ENCODE measurements at places on chromosomes 5 and 9.
A peak's percentile ranks its signal among the peaks of the same experiment; 100 is the strongest.

DNA sequence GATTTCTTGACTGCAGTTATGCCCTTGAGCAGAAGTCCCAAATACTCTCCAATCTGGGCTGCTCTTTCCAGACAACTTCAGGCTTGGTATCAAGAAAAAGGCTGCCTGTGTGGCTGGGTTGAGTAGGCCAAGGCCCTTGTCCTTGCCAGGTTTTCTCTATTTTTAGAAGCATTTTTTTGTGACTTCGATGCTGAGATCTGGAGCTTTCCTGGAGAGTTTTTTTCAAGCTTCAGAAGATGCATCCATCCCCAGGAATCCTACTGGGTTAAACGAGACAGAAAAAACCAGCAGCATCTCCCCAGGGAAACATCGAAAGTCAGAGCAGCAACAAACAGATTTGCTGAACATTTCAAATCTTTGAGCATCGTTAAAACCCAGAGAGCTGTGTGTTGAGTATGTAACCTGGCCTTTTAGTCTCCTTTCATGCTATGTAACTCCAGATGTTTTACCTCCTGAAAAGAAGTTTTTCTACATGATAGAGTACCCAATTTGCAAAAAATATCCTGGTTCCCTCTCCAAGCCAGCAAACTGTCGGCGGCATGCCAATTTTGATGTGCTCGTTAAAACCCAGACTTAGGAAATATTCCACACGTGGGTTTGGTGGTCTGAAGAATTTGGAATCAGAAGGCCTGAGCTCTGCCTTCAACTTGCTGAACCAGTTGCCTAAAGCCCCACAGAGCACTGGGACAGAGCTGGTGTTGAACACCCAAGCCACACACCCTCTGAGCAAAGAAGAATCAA, 98.1 kb upstream of the ALDH1B1 start:
- DNase-seq = no peak

GRCh38 chr5:98769210-98769958, 4.1 kb upstream of the RGMB start:
- peak; percentile 22 for DNase-seq

- DNase-seq = no peak
These were observed 69.4 kb downstream of the KLHL3 start for GRCh38 chr5:137666461-137666850.

- no peak for DNase-seq
These were observed 1891.7 kb upstream of the WWC1 start for GRCh38 chr5:166399781-166400180.

DNA sequence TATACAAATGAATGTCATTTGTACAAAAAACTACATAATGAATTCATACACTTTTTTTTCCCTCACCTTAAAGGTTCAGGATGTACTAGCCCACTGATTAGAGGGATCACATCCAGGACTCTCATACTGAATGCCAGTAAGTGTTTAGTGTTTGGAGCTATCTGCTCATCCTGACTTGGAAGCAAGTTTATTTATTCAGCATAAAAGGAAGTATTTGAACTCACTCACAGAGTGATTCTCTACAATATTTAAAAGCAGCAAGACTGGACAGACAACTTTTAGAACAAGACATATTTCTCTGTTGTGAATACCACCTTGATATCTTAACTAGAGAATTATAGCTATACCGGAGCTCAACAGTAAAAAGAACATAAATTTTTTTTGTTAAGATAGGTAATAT, 14.8 kb upstream of the IQGAP2 start:
- DNase-seq = no peak

DNA sequence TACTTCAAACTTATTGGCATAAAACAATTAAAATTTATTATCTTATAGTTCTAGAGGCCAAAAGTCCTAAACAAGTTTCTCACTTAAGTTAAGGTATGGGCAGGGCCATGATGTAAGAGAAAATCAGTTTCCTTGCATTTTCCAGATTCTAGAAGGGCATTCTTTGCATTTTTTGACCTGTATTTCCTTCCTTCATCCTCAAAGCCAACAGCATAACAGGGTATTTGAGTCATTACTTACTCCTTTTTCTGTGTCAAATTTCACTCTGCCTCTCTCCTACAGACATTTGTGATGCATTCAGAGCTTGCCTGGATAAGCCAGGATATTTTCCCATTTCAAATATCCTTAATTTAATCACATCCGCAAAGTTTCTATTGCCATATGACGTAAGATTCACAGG, 1499.0 kb downstream of the EFNA5 start:
- DNase-seq = no peak

GRCh38 chr5:17087035-17087434, 130.4 kb upstream of the BASP1 start:
- no peak for DNase-seq

- no peak for DNase-seq
These were observed 66.3 kb downstream of the MAT2B start for GRCh38 chr5:163571744-163572143.

- DNase-seq = no peak
These were observed 46.2 kb downstream of the TLR4 start for GRCh38 chr9:117750401-117750800.

DNA sequence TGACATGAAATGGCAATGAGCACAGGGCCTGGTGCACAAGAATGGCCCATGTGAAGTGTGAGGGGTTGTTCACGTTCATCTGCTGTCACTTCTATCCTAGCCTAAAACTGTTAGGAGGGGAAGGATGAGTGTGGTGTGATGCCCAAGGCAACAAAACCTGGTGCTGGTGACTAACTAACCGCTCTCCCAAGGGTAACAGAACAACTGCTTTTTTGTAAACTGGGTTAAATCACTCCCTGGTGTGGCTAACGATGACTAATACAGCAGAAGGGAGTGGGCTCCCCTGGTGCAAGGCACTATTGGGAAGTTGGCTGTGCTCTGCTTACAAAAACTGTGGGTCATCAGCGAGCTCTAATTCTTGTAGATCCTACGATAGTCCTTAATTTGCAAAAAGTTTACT, 103.2 kb upstream of the VCAN start:
- no peak for DNase-seq

DNA sequence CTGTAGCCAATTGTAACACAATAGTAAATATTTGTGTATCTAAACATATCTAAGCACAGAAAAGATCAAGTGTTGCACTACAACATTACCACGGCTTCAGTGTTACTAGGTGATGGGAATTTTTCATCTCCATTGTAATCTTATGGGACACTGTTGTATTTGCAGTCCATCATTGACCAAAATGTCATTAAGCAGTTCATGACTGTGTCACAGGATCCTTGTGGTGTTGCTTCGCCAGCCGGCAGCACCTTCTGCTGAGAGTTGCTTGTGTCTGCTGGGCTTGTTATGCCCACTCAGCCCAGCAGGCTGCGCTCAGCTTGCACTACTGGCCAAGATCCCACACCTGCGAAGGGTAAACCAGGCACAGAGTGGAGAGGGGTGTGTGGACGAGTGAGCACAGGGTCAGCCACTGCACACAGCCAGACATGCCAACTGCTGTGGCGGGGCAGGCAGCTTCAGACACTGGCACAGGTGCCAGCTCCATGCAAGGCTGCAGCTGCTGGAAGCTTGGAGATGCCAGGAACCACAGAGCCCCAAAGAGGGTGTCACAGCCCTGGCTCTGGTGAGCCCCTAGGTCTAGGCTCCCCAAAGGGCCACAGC, 273.7 kb downstream of the CETN3 start:
- DNase-seq = no peak

DNA sequence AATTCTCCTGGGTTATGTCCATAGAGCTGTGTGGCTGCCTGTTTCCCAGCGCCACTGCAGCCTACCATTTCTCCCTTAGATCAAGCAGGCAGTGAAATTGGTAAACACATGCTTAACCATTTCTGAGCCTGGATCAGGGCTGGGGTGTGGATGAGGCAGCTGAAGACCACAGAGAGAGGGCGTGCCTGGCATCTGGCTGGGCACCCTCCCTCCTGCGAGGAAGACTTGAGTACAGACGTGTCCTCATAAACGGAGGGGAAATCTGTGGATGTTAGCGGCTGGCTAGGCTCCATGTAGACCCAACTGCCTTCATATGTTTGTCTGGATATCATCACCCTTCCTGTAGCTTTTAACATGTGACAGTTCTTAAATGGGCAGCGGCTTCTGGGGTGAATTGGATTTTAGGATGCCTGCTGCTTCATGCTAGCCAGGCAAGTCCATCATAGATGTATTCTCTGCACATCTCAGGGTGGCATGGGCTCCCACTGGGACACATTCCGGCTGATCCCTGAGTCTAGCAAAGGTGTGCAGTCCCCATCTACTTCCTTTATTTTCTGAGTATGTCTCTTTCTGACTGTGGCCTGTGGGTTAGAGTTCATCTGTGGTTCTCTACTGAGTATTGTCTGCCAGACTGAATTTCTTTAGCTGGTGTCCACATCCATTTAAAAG, 11.0 kb downstream of the RGS3 start:
- DNase-seq = no peak

- no peak for DNase-seq
These were observed 2.4 kb upstream of the MACIR start for GRCh38 chr5:103256178-103256577.

DNA sequence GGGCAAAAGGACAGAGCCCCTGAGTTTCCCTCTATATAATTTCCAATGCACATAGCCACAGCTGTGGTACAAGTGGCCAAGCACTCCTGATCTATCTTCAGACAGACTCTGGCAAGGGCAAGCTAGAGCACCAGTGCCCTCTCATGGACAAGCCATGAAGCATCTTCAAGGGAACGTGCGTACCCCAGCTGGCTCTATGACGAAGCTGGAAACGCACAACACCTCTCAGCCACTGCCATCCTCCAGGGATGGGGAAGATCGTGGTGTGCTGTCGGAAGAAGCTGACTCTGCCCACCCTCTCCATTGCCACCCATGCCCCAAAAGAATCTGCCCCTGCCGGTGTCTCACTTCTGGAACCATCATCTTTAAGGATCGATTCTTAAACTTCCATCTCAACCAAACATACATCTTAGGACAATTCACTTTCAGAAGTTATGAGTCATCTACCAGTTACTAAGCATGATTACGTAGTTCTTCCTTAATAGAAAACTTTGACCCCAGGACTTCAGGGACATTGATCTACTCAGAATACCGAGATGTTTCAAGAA, 482.9 kb downstream of the AGTPBP1 start:
- no peak for DNase-seq

DNA sequence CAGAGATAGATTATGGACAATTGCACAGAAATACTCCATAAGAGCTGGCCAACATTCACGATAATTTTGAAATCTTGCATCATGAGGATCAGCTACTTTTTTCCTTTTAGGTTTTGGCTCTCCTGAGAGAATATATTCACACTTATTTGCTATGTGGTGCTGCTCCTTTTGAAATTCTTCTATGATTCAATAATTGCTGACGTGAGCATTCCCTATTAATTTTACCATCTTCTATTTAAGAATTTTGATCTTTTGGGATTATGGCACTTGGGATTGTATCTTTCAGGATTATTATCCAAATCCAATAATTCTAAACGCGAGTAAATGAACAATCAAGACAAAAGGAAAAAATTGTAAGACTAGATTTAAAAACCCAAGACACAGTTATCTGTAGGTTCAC, 358.8 kb downstream of the ELAVL2 start:
- DNase-seq = no peak

GRCh38 chr9:33131790-33132772, 35.1 kb downstream of the B4GALT1 start:
- no peak for DNase-seq

DNA sequence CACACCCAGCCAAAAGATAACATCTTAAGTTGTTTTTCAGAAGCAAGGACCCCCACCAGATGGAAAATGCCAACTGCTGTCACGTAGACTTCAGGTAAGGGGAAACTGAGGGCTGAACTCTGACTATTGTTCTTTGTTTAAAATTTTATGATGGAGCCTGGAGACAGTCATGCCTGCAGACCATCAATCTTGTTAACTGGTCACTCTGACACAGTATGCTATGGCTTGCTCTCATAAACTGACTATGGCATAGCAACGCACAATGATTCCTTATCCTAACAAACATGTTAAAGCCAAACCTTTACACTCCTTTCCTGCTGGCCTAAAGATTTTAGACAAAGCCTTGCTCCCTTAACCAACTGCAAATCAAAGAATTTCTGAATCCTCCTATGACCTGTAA, 43.6 kb upstream of the GOLM1 start:
- DNase-seq = no peak

- DNase-seq = no peak
These were observed 22.0 kb downstream of the CYSTM1 start for GRCh38 chr5:140197023-140197422.

DNA sequence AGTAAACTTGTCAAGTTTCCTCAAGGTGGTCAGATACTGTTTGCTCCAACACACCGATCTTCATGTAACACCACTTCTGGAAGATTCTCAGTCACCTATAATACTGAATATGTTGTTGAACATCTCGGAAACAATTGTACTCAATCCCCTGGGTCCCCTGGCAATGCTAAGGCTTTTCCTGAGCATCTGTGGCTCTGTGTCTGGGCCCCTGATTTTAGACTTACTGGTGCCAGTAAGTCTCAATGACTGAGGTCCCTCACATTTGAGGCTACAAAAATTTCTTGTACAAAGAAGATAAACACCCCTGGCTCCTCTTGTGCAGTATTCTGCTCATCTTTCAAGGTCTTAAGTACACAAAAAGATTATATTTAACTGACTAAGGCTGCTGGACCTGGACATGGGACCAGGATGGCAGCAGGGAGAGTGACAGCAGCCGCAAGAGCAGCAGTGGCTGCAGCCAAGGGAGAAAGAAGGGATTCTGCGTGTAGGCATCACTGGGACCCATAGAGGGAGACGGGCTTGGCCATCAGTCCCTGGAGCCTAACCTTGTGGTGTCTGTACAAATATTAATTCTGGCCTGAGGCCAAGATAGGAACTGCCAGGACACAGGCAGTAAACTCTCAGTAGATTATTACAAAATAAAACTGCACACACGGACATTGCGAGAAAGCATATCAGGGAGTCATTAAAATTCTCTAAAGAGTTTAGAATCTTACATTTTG, 49.0 kb upstream of the TNPO1 start:
- no peak for DNase-seq

- no peak for DNase-seq
These were observed 1000.2 kb downstream of the TLE4 start for GRCh38 chr9:80571953-80572352.

- DNase-seq = peak; percentile 2
These were observed 1242.3 kb upstream of the WWC1 start for GRCh38 chr5:167049043-167049663.

DNA sequence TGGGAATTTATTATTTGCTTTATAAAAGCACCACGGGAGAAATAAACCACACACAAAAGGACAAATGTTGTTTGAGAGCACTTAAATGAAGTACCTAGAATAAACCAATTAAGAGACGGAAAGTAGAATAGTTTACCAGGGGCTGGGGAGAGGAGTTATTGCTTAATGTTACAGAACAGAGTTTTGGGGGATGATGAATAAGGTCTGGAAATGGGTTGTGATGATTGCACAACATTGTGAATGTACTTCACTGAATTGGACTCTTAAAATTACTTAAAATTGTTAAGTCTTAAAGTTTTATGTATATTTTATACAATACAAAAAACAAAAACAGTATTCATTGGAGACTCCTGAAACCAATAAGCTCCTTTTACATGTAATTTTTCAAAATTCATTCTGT, 1.5 kb downstream of the ZBTB43 start:
- DNase-seq = no peak

GRCh38 chr9:72304538-72304937, 60.5 kb downstream of the ZFAND5 start:
- DNase-seq = no peak
